G401 (cell line): ENCODE measurements at places on chromosomes 2 and 18. TPM values are rescaled to one million over a fixed set of nuclear protein-coding genes. Genes with fewer than 3 reads are reported as not detected.

AQP12A gene
- total RNA-seq = not detected in 2 replicates

BCL2L11 gene
- 2.4 and 9.7 TPM in 2 replicates for total RNA-seq

GPR55 gene
- total RNA-seq = not detected in 2 replicates

SYT4 gene
- total RNA-seq = not detected in 2 replicates

CTNNA2 gene
- 0.41 and 1.7 TPM in 2 replicates for total RNA-seq

VWA3B gene
- not detected in 2 replicates for total RNA-seq

SIX3 gene
- not detected in 2 replicates for total RNA-seq

SLC30A3 gene
- 1.3 and 2.6 TPM in 2 replicates for total RNA-seq

NABP1 gene
- total RNA-seq = 0.74 and 1.9 TPM in 2 replicates

GCA gene
- 0.54 TPM in 1 of 2 replicates, not detected in the other for total RNA-seq

DNA sequence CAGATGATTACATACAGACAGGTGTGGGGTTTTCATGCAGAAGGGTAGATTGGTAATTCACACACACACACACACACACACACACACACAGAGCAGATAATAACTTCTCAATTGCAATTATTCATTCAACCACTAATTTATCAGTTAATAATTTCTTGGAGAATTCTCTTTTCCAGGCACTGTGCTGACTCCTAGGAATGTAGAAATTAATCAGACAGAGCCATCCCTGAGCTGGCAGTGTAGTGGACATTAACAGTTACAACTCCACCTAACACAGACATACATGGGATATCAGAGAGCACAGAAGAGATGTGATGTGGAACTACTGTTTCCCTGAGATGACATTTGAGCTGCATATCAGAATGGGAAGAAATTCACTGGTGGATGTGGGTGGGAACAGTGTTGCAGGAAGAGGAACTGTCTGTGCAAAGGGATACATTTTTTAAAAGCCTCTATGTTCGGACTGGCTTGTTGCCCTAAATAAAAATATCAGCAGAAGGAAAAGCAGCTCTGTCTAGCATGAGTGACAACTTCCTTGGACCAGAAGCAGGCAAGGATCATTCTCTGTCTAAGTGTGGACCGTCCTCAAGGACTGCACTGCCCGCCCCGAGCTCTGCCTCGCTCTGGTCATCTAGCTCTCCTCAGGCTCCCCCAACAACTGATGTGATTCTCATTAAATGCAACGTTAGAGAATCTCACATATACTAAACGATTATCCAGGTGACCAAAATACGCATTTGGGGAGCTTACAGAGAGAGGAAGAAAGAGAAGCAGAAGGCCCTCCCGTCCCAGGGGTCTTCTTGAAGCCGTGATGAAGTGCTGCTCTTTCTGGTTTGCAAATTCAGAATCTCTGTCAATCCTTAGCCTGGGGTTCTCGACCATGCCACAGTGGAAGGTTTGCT is 173.4 kb upstream of the TRIB2 start:
- no peak for DNase-seq

DNA sequence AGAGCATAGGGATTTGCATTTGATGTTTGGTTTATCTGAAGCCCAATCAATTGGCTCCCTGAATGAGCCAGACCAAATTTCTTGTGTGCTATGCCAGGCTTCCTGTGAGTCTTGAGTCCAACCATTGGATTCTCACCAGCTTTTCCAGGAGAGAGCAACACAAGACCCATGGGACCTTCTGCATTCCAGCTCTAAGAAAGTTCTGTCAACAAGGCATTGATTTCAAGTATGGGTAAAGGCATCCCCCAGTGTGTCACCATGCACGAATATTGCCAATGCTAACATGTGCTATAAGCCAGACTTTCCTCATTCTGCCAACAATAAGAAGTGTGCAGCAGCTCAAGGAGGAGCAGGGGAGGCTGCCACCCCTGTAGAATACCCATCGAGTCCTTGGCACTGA is 266.6 kb downstream of the ETAA1 start:
- DNase-seq = no peak

GRCh38 chr2:120930864-120931263 is 195.2 kb downstream of the GLI2 start:
- DNase-seq = no peak

GRCh38 chr2:144703852-144704708 is 184.2 kb upstream of the ZEB2 start:
- no peak for DNase-seq

GRCh38 chr18:54220406-54220805 is 4.1 kb downstream of the MBD2 start:
- no peak for DNase-seq

DNA sequence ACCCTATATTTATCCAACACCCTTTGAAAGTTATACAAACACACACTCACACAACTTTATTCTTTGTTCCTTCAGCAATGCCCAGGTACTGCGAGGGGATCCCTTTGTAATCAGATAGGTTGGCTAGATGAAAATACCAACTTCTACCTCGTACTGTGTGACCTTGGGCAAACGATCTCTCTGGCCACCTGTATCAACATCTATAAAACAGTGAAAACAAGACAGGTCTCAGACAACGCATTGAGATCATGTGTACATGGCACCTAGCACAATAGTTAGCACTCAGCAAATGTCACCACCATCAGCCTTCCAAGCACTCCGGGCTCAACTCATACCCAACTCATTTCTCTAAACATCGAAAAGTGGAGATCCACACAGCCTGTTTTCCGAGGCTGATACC is 118.4 kb upstream of the PPP1CB start:
- no peak for DNase-seq

GRCh38 chr2:66030553-66030952 is 404.4 kb upstream of the MEIS1 start:
- no peak for DNase-seq

DNA sequence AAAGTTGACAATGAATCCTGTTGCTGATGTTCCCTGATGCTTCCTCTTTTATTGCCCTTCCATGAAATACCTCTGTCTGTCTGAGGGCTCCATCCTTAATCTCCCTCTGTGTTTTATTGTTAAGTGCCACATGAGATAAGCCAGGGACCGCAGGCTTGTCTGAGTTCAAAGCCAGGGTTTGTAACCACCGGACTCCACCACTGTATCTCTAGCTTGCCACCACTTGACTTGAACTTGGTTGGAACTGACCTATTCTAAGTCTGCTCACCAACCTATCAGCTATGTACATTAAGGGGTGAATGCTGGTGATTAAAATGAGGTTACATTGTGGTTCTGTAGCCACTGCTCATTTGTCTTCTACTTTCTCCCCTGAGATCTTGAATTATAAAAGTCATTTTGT is 328.5 kb upstream of the ZEB2 start:
- no peak for DNase-seq

GRCh38 chr2:10901160-10901939 is 10.4 kb upstream of the KCNF1 start:
- no peak for DNase-seq

- DNase-seq = peak; percentile 44
Observed at GRCh38 chr18:35756506-35757117, 175.1 kb downstream of the GALNT1 start.

GRCh38 chr18:13465124-13465446 is 246.5 kb downstream of the LDLRAD4 start:
- no peak for DNase-seq

DNA sequence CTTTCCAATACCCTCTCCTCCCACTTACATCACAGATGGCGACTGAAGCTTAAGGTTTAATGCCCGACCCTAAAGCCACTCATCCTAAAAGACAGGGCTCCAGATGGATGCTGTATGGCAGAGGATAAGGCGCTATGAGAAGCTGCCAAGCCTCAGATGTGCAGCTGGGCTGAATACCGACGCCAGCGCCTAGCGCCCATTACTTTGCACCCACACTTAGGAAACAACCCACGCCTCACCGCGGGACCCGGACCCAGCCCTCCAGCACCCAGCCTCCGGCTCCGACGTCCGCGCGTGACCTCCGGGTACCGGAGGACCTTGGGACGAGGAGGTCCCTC is 335 bp downstream of the TRAK2 start:
- DNase-seq = peak; percentile 47

DNA sequence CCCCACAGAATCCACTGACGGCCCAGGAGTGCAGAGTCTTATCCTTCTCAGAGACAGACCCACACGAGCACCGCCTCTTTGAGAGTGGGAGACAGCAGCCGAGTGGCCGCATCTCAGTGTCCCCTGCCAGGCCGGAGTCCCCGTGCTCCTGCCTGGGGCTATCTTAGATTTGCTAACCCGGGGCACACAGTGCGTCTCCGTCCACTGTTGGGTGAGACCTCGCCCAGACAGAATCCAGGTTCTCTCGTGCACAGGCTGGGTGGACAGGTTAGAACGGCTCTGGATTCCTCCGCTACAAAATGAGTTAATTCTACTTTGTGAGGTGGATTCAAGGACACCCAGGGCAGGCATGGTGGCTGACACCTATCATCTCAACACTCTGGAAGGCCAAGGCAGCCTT is 88.3 kb downstream of the ZNF516 start:
- no peak for DNase-seq

GRCh38 chr18:32803568-32803967 is 30.7 kb upstream of the KLHL14 start:
- no peak for DNase-seq

- no peak for DNase-seq
Observed at GRCh38 chr2:72423756-72424155, 276.1 kb upstream of the CYP26B1 start.

GRCh38 chr2:168699844-168700417 is 102.5 kb upstream of the NOSTRIN start:
- peak; percentile 53 for DNase-seq

- no peak for DNase-seq
Observed at GRCh38 chr2:15826273-15826717, 114.1 kb upstream of the MYCN start.

- DNase-seq = no peak
Observed at GRCh38 chr18:67092141-67092540, 424.4 kb downstream of the DSEL start.

GRCh38 chr18:56517196-56517595 is 121.2 kb downstream of the TXNL1 start:
- DNase-seq = no peak

DNA sequence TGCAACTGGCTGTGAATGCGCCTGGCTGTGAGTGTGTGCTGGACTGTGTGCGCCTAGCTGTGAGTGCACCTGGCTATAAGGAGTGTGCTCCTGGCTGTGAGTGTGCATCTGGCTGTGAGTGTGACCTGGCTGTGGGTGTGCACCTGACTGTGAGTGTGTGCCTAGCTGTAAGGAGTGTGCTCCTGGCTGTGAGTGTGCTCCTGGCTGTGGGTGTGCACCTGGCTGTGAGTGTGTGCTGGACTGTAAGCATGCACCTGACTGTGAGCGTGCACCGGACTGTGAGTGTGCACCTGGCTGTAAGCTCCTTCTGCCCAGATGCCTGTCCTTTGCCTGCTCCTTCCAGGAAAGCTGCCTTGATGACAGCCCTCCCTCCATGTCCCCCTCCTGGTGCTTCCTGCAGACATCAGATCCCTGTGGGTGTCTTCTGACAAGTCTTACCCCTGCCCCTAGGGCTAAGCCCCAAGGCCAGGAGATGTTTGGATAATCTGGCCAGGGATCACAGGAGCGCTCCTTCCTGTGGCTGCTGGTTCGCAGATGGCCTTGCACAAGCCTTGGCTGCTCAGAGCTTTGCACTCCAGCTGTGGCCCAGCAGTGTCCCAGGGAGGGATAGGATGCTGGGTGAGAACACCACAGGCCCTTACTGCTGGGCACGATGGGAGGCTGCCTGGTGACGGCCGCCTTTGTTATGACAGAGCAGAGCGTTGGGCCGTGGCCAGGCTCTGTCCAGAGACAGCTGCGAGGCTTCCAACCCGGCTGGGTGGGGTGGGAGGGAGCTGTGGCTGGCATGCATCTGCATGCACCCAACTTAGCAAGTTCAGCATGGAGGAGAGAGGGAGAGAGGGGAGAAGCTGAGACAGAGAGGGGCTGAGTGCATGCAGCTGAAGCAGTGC is 89.9 kb downstream of the GLI2 start:
- DNase-seq = no peak

DNA sequence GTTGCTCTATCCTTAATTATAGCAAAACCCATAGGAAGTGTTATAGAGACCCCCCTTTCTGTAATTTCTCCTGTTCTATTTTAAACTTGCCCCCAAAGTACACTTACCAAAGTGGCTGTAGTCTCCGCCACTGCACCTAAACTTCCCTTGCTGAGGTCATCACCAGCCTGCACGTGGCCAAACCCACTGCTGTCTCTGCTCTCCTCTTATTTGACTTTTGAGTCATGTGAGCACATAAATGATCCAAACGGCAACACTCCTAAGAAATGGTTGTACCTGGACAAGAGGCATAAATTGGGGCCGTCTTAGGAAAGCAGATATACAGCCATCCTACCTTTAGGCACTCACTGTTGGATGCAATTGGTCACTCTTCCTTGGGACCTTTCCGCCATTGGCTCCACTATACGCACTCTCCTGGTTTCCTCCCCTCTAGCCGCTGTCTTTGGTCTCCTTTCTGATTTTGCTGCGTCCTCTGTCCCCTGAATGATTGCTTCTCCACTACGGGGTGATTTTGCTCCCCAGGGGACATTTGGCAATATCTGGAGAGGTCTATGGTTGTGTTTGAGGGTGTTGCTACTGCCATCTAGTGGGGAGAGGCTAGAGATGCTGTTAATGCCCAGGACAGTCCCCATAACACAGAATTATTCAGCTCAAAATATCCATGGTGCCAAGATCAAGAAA is 19.2 kb upstream of the IL36G start:
- peak; percentile 83 for DNase-seq

GRCh38 chr2:218344090-218344754 is 12.4 kb upstream of the CATIP start:
- DNase-seq = no peak

DNA sequence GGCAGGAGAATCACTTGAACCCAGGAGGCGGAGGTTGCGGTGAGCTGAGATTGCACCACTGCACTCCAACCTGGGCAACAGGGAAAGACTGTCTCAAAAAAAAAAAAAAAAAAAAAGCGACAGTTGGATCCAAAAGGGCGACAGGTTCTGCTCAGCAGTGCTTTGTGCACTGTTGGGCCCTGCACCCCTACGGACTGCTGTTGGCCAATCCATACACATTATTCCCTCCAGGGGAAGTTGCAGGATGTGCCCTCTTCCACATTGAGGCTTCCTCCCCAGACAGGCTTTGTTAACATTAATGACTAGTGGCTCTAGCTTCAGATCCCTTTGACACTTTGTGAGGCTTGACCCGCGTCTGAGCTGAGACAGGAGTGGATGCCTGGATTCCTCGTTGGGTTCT is 9.4 kb downstream of the NT5DC4 start:
- DNase-seq = no peak

DNA sequence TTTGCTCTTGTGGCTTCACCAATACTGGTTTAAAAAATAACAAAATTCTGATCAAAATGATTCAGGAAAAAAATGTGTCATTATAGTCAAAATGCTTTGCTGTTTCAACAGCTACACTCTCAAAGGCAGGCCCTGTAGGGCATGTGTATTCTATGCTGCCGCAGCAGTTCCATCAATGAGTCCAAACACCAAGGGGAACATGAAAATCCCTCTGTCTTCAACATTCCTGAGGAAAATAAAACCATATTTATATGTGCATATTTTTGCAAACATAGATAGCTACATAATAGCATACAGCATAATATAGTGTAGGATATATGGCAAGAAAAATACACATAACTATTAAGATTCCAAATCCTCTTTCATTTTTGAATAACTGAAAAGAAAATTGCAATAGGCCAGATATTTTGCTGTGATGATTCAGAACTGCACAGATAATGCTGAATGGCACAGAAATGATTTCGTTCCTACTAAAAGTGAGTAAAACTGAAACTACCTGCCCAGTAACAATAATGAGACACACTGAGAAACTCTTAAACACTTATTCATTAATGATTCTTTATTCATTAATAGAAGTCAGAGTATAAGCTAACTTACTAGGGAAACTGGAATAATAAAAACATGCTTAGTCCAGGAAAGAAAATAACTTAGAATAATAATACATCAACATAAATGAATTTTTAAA is 343.8 kb downstream of the SUCLG1 start:
- no peak for DNase-seq
